Kidney capillary endothelial cell (primary cell): ENCODE measurements at places on chromosomes 4 and X.

DNA sequence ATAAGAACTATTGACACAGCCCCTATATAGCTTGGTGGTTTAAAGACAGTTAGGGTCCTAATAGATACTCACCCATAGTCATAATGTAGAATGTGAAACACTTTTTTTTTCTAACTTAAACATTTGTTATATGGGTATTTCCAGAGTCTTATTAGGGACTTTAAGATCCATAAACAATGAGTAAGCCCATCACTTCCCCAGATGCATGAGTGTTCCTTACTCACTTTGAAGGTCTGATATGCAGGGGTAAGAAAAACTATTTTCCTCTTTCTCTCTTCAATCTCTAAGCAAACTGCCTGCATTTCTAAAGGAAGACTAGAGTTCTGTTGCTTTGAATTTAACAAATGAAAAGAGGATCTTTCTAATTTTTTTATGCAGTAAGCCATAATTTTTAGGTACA lies 443.6 kb upstream of the PITX2 start:
- no peak for DNase-seq

GRCh38 chrX:17923546-17923945 lies 62.4 kb upstream of the RAI2 start:
- no peak for DNase-seq

DNA sequence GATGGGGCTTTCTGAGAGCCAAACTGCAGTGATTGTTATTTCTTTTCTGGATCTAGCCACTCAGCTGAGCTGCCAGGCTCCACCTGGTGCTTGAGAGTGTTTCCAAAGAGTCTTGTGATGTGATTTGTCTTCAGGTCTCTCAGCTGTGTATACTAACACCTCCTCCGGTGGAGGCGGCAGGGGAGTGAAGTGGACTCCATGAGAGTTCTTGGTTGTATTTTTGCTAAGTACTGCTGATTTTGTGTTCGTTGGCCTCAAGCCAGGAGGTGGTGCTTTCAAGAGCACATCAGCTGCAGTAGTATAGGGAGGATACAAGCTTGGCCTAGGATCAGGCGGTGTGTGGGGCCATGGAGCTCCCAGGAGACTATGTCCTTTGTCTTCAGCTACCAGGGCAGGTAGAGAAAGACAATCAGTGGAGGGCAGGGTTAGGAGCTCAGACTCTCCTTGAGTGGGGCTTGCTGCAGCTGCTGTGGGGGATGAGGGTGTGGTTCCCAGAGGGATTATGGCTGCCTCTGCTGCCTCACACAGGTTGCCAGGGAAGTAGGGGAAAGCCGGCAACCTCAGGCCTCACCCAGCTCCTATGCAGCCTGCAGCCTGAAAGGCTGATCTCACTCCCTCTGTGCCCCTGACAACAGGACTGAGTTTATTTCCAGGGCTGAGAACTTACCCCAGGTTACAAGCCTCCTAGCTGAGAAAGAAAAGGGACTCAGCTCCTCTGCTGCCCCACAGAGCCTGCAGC lies 62.4 kb downstream of the NPFFR2 start:
- no peak for DNase-seq

- no peak for DNase-seq
These were observed 216.3 kb upstream of the SFRP2 start for GRCh38 chr4:154005171-154005520.
